ENCODE measurements at places on chromosomes 7 and 10. TPM values are rescaled to one million over a fixed set of nuclear protein-coding genes. Genes with fewer than 3 reads are reported as not detected.

DNA sequence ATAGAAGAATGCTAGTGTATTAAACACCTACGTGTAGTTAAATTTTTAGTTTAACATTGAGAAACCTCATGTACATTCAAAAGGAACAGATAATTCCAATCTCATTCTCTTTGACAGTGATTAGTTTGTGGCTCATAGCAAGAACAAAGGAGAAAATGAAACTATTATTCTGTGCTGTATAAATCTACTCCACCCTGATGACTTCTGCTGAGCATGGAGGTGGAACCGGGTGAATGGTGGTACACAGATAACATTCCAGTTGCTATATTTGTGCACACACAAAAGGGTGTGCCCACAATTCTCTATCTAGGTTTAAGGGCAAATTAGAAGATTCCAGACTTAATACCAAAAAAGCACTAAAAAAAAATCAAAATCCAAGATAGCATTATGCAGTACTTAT is 17.0 kb upstream of the RALA start:
- H3K27me3 ChIP-seq: peaks cover 29% of the 10 kb centered on the region
- peaks cover 5% of the 10 kb centered on the region for H3K36me3 ChIP-seq
- H3K4me3 ChIP-seq: peak overlapping the region; percentile 50
- H3K4me1 ChIP-seq: peaks cover 33% of the 10 kb centered on the region
- H3K27ac ChIP-seq: peak overlapping the region; percentile 68

DNA sequence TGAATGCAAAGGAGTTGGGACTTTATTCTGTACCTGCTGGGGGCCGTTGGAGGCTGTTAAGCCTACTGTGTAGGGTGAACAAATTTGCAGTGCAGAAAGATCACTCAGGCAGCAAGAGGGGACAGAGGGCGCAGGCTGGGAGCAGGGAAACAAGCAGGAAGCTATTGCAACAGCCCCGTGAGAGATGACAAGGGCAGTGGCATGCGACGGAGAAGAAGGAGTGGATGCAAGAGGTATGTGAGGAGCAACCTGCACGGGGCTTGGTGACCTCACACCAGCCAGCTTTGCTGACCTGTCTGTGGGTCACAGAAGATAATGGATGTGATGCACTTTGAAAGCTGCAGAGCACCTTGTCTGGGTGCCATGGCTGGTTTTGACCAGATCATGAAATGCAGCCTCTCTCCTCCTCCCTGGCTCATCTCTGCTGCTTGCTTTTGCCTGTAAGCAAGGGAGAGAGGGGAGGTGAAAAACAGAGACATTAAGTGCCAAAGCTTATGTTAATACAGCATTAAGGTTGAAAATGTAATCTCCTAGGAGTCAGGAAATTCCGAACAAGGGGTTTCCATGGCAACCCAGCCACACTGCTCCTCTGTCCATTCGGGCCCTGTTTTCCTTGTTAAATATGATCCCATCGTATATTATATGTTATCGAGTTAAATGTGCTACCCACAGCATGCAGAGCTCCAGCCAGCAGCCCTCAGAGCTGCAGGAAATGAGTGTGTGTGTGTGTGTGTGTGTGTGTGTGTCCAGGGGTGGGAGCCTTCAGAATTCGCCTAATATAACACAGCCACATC is 314.3 kb upstream of the ZMIZ1 start:
- H3K36me3 ChIP-seq: peaks cover 2% of the 10 kb centered on the region
- no peak for DNase-seq
- peaks cover 68% of the 10 kb centered on the region for H3K27me3 ChIP-seq

DNA sequence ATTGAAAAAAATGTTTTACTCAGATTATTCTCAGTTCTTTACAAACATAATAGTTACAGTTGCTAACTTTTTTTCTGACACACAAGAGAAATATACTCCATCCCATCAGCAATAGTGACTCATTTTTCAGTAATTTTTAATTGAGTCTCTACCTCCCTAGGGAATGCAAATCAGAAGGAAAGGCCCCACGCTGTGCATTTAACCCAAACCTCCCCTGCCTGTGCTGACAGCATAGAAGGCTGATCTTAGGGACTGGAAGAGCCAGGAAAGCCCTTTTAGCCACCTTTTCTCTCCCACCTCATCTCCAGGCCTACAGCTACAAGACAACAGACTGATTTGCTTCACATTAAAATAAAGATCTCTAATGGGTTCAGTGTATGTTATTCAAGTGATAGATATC is 24.7 kb upstream of the PIK3CG start:
- H3K27ac ChIP-seq: no peak overlapping the region
- H3K4me1 ChIP-seq: no peaks in the 10 kb centered on the region
- H3K27me3 ChIP-seq: peaks cover 21% of the 10 kb centered on the region
- peaks cover 5% of the 10 kb centered on the region for H3K36me3 ChIP-seq

- peaks cover 32% of the 10 kb centered on the region for H3K4me1 ChIP-seq
- H3K27me3 ChIP-seq: peaks cover 4% of the 10 kb centered on the region
- H3K36me3 ChIP-seq: no peaks in the 10 kb centered on the region
- H3K4me3 ChIP-seq: peak overlapping the region; percentile 74
- peak; percentile 18 for DNase-seq
Observed at GRCh38 chr7:142445019-142445686, 187.3 kb upstream of the PRSS58 start.

- H3K27me3 ChIP-seq: no peaks in the 10 kb centered on the region
- H3K4me3 ChIP-seq: peak overlapping the region; percentile 91
- H3K4me1 ChIP-seq: peaks cover 38% of the 10 kb centered on the region
- DNase-seq: no peak
Observed at GRCh38 chr7:105878746-105879605, 2.6 kb upstream of the ATXN7L1 start.

- no peaks in the 10 kb centered on the region for H3K4me1 ChIP-seq
- H3K27me3 ChIP-seq: no peaks in the 10 kb centered on the region
- H3K27ac ChIP-seq: no peak overlapping the region
- no peak overlapping the region for H3K4me3 ChIP-seq
Observed at GRCh38 chr10:115948465-115948864, 324.5 kb downstream of the GFRA1 start.

DNA sequence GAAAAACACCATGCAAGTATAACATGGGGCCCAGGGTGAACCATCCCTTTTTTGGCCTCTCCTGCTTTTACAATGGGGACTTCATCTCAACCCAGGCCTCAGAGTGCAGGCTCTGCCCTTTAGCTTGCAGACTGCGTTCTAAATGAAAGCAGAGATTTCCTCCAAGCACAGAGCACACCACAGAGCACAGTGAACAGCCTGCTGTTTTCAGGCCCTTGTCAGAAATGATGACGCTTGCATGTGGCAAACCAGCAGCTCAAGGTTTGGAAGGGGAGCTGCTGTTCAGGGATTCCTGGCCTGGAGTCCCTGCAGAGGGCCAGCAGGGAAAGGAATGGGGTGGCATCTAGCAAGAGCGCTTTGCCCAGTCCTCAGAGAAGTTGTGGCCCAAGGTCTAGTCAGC is 167.3 kb upstream of the CDCA7L start:
- no peak overlapping the region for H3K4me3 ChIP-seq
- H3K27ac ChIP-seq: no peak overlapping the region
- peaks cover 44% of the 10 kb centered on the region for H3K27me3 ChIP-seq
- DNase-seq: no peak
- H3K4me1 ChIP-seq: peaks cover 8% of the 10 kb centered on the region

DNA sequence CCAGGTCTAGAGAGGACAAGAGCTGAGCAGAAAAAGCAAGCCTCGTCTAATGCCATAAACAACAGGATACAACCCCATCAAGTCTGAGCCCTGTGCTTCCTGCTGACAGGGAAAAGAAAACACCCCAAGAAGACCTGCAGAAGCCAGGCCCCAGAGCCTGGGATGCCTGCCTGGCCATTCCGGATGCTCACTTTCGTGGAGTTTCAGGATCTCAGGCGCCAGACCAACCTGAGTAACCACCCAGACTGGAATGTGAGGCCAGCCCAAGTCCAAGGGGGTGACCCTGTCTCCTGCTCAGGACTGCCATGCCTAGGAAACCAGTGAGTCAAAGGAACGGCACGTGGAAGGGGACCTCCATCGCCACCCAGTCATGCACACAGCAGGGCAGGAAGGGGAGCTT is 74.3 kb downstream of the PLXNA4 start:
- H3K27me3 ChIP-seq: no peaks in the 10 kb centered on the region
- no peak for DNase-seq
- H3K36me3 ChIP-seq: no peaks in the 10 kb centered on the region
- peaks cover 11% of the 10 kb centered on the region for H3K4me1 ChIP-seq

GRCh38 chr7:38760226-38760625 is 129.1 kb upstream of the AMPH start:
- no peaks in the 10 kb centered on the region for H3K27me3 ChIP-seq
- no peak overlapping the region for H3K4me3 ChIP-seq
- peaks cover 17% of the 10 kb centered on the region for H3K36me3 ChIP-seq
- DNase-seq: no peak
- no peak overlapping the region for H3K27ac ChIP-seq

DNA sequence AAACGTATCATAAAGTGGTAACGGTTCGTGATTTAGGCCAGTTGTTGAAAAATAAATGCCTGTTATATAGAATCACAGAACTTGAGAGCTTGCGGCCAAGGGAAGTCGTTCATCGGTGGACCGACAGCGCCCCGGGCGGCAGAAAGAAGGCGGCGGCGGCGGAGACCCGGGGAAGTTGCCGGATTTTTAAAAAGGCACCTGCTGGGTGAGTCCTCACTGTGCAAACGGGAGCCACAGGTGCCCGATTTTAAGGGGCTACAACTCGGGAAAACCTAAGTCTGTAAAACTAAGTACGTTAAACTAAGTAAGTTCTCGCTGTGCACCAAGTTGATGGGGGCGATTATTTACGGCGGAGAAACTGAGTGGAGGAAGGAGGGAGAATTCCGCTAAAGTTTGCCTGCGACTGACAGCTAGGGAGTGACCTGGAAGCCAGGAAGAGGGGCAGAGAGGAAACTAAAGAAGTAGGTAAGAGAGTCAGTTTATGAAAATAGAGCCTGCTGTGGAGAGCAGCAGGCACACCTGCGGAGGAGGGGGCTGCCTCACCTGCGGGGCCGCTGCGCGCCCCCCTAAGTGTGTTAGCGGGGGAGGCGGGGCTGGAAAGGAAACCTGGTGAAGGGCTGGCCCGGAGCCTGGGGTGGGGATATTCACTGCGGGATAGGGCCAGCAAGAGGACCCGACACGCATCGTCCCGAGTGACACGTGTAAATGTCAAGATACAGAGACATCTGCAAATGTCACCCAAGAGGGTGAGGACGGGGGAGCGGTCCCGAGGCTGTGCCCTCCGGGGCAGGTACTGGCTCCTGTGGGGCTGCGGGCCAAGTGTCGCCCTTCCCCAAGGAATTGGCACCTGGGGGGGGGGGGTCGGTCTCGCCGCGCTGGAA is 996 bp downstream of the ADAM12 start:
- peak overlapping the region; percentile 95 for H3K4me3 ChIP-seq
- DNase-seq: peak; percentile 29
- peaks cover 11% of the 10 kb centered on the region for H3K4me1 ChIP-seq
- H3K27ac ChIP-seq: peak overlapping the region; percentile 63

- no peak for DNase-seq
- no peaks in the 10 kb centered on the region for H3K27me3 ChIP-seq
- peaks cover 24% of the 10 kb centered on the region for H3K36me3 ChIP-seq
Observed at GRCh38 chr10:8061274-8062211, 7.1 kb downstream of the GATA3 start.

DNA sequence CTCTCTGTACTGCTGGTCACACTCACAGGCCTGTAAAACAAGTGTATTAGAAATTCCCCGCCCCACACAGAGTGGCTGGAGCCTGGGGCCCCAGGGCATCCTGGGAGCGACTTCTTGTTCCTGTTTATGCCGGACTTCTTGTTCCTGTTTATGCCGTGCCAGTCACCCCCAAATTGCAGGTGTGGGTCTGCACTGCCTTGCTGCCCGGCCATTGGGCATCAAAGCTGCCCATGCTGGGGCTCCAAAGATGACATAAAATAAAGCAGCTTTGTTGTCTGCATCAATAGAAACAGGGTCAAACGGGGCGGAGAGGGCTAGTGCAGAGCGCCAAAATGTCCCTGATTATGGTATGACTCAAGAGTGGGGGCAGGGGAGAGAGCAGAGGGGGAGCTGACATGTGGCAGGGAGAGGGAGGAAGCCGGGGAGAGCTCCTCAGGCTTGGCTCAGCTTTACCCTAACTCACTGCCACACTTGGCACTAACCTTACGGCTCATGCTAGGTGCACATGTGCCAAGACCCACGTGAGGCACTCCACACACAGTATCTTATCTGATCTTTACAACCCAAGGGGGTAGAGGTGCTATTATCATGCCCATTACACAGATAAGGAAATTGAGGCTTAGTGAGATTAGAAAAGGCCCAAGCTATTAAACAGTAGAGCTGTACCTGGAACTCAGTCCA is 98.4 kb downstream of the PIP4K2A start:
- peaks cover 16% of the 10 kb centered on the region for H3K36me3 ChIP-seq
- H3K4me3 ChIP-seq: peak overlapping the region; percentile 82
- peaks cover 72% of the 10 kb centered on the region for H3K4me1 ChIP-seq
- peak overlapping the region; percentile 100 for H3K27ac ChIP-seq
- no peaks in the 10 kb centered on the region for H3K27me3 ChIP-seq

GRCh38 chr7:65250697-65251395 is 122.8 kb upstream of the ZNF92 start:
- H3K27me3 ChIP-seq: peaks cover 4% of the 10 kb centered on the region
- DNase-seq: no peak
- H3K36me3 ChIP-seq: peaks cover 2% of the 10 kb centered on the region
- H3K4me1 ChIP-seq: peaks cover 20% of the 10 kb centered on the region

- H3K4me1 ChIP-seq: no peaks in the 10 kb centered on the region
- peaks cover 20% of the 10 kb centered on the region for H3K27me3 ChIP-seq
- no peak overlapping the region for H3K27ac ChIP-seq
- H3K4me3 ChIP-seq: no peak overlapping the region
- no peaks in the 10 kb centered on the region for H3K36me3 ChIP-seq
Observed at GRCh38 chr10:76086761-76087639, 655.6 kb downstream of the LRMDA start.

DNA sequence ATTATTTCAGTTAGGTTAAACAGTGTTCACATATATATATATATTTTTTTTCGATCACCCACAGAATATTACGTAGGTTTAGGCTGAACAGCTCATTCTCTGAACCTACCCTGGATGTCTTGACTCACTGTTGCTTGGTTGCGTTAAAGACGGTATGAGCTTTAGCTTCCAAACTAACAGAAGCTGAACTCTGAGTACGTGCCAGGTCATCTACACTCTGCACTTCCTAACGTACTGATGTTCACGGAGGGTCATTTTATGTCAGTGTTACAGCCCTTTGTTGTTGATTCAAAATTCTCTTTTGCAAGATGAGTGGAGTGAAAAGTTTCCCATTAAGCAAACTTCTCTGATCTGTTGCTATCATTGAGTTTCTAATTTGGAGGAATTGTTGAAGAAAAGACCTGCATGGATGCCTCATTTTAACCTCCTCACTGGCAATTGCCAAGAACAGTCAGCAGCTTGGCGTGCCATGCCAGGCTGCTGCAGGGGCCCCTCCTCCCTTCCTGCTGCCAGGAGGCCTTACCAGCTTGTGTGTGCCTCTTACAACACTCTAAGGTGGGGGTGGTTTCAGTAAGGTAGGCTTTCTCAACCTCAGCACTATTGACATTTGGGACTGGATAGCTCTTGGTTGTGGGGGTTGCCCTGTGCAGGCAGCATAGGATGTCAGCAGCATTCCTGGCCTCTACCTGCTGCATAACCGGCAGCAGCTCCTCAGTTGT is 44.3 kb downstream of the INSYN2A start:
- no peaks in the 10 kb centered on the region for H3K36me3 ChIP-seq
- H3K27me3 ChIP-seq: no peaks in the 10 kb centered on the region
- H3K4me1 ChIP-seq: no peaks in the 10 kb centered on the region
- no peak overlapping the region for H3K4me3 ChIP-seq
- H3K27ac ChIP-seq: no peak overlapping the region
- no peak for DNase-seq

STN1 gene
- total RNA-seq: 47.0 TPM

CHAT gene
- total RNA-seq: not detected

CNPY1 gene
- total RNA-seq: not detected

PPP1R9A gene
- total RNA-seq: 0.02 TPM

KIF11 gene
- total RNA-seq: 1.3 TPM

FZD8 gene
- 2.0 TPM for total RNA-seq
